ENCODE measurements at places on chromosomes 13 and 19. TPM values are rescaled to one million over a fixed set of nuclear protein-coding genes. Genes with fewer than 3 reads are reported as not detected.

The GPR12 gene
- not detected for total RNA-seq

The IRGC gene
- not detected for total RNA-seq

The C19orf53 gene
- total RNA-seq = 158 TPM

The ZNF576 gene
- total RNA-seq = 18.5 TPM

The OXGR1 gene
- not detected for total RNA-seq

The PHLDB3 gene
- 26.2 TPM for total RNA-seq

The C19orf25 gene
- 32.1 TPM for total RNA-seq

The MBD3L3 gene
- total RNA-seq = not detected

The ZNF626 gene
- total RNA-seq = 6.1 TPM

DNA sequence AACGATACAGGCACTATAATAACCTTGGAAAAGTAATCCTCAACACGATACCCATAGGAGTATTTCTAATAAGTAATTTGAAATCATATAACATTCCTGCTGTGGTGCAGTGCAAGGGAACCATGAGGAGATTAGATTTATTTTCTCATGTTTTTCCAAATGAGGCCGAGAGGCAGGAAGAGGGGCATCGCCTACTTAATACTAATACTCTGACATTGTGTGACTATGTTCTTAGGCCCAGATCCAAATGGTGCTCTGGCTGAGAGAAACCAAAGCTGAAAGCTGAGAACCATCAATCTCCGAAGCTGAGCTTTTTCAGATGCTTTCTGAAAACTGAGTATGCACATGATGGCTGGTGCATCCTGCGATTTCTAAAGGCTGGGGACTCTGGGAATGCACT is 248.0 kb upstream of the MAB21L1 start:
- DNase-seq = no peak

DNA sequence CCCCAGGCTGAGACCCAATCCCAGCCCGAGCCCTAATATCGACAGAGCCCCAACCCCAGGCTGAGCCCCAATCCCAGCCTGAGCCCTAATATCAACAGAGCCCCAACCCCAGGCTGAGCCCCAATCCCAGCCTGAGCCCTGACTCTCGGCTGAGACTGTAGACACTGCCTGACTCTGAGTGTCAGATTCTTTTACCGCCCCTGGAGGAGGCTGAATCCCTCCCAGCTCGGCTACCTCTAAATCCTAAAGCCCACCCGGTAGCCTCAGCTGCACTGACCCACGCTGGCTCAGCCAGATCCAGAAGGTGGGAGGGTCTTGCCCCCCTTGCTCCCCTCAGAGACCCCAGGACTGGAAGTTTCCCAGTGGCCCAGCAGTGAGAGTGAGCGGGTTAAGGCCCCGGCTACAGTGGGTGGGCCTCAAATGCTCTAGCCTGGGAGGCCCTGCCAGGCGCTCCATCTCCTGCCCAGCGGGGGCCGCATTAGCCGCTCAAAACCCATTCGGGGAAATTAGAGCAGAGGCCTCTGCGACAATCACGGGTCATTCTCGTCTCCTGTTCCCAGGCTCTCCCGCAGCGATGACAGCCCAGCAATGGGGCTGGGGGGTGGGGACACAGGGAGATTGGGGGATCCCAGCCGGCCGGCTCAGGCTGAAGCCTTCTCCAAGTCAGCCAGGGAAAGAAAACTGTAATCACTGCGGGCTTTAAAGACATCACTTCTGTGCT is 43.8 kb downstream of the ZNRF4 start:
- no peak for DNase-seq

DNA sequence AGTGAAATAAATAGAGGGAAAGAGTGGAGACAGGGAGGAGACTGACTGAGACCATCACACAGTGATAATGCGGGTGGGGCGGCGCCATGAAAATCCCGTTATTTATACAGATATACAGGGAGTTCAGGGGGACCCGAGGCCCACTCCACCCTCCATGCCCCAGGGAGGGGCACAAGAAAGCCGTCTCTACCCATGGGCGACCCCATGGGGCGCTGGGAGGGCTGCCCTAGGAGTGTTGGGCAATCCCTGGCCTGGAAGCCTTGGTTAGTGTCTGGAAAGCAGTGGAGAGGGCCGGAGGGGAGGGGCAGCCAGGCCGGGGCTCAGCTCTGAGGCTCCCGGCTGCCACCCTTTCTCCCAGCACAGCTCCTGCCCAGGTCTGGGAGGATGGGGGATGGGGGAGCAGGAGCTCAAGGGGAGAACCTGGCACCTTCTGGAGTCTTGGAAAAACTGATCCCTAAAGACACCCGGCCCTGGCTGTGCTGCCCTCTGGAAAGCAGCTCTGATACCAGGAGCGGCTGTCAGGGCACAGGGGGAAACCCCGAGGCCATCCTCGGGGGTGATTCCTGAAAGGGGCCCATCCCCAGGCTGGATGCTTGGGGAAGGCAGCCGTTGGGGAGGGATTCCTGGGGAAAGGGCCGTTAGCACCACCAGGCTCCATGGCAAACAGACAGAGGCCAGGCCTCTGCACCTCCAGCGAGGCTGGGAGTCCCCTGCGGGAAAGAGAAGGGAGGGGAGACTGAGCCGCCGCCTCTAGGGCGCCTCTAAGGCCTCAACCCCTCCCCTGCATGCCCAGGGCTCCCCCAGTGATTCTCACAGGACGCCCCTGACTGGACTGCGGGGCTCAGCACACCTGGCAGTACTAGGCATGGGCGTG is 3.0 kb upstream of the PRKD2 start:
- DNase-seq = no peak

DNA sequence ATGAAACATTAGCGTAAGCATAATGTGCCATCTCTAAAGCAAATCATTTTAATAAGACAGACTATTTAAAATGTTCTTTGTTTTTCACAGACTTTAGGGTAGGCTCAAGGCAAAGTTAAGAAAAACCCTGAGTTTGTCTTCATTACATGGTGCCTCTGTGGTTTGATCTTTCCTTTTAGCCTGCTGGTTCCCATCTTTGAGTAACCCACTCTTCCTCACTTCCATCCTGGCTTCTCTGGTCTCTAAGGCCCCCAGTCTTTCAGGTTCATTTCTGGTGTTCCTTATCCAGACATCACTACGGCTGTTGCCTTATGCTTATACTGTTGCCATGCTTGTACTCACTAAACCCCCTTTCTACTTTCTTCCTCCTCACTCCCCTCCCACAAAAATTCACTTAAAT is 38.4 kb downstream of the DACH1 start:
- DNase-seq = no peak

- DNase-seq = no peak
These were observed 795 bp downstream of the JOSD2 start for GRCh38 chr19:50510121-50510670.

DNA sequence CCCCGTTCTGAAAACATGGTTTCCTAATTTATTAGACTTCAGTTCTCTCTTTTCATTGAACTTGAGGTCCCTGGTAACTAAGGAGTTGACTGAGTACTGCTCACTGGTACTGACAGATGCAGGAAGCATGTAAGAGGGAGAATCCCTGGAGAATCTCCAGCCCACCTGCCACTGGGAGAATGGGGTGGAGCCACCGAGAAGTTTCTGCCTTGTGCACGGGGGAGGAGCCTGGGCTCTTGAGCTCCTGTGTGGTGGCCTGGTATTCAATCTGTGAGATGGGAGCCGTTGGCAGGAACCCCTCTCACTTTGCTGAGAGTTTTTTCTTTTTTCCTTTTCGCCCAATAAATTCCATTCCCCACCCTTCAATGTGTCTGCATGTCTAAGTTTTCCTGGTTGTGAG is 13.2 kb upstream of the AKAP11 start:
- DNase-seq = no peak

GRCh38 chr19:45852145-45852750 is 10.7 kb downstream of the SYMPK start:
- no peak for DNase-seq
